ENCODE measurements at places on chromosomes 13 and 19. TPM values are rescaled to one million over a fixed set of nuclear protein-coding genes. Genes with fewer than 3 reads are reported as not detected.

The TNFSF11 gene
- polyA plus RNA-seq = not detected

The OR4F17 gene
- not detected for polyA plus RNA-seq

The LGALS7B gene
- not detected for polyA plus RNA-seq

GRCh38 chr13:113211774-113212173, 2.4 kb downstream of the CUL4A start:
- no peaks in the 10 kb centered on the region for H3K36me3 ChIP-seq
- peaks cover 23% of the 10 kb centered on the region for H3K4me1 ChIP-seq
- no peak overlapping the region for H3K4me3 ChIP-seq
- no peaks in the 10 kb centered on the region for H3K27me3 ChIP-seq
- H3K27ac ChIP-seq = no peak overlapping the region

DNA sequence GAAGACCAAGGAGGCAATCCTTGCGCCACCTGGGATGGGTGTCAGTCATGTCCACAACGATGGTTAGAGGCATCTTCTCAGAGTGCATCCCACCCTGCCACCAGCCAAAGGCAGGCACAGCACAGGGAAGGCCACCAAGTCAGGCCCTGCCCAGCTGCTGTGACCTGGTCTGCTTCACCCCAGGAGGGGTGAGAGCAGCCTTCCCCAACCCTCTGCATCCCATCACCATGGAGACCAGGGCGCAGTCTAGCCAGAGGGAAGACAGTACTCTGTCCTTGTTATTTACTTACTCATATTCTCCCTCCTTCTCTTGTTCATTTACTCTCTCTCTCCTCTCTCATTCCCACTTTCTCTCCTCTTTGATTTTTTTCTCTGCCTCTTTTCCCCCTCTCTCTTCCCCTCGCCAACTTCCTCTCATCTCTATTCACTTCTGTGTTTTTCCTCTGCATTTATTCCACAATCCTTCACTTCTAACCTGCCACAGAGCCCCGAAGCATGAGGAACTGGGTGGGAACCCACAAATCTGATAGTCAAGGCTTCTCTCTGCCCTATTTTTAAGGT, 749.4 kb downstream of the UQCRFS1 start:
- H3K27me3 ChIP-seq = no peaks in the 10 kb centered on the region
- H3K36me3 ChIP-seq = no peaks in the 10 kb centered on the region
- H3K4me1 ChIP-seq = peaks cover 4% of the 10 kb centered on the region
- H3K4me3 ChIP-seq = no peak overlapping the region
- H3K27ac ChIP-seq = no peak overlapping the region
- no peak for DNase-seq

GRCh38 chr13:65784088-65784816, 1445.9 kb downstream of the PCDH9 start:
- no peaks in the 10 kb centered on the region for H3K36me3 ChIP-seq
- H3K27me3 ChIP-seq = no peaks in the 10 kb centered on the region
- no peak overlapping the region for H3K4me3 ChIP-seq
- no peak for DNase-seq
- H3K4me1 ChIP-seq = no peaks in the 10 kb centered on the region

DNA sequence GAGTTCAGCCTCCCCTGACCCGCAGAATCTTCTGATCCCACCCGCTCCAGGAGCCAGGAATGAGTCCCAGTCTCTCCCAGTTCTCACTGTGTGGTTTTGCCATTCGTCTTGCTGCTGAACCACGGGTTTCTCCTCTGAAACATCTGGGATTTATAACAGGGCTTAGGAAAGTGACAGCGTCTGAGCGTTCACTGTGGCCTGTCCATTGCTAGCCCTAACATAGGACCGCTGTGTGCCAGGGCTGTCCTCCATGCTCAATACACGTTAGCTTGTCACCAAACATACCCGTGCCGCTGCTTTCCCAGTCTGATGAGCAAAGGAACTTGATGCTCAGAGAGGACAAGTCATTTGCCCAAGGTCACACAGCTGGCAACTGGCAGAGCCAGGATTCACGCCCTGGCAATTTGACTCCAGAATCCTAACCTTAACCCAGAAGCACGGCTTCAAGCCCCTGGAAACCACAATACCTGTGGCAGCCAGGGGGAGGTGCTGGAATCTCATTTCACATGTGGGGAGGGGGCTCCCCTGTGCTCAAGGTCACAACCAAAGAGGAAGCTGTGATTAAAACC, 1.1 kb upstream of the APOE start:
- peak overlapping the region; percentile 91 for H3K27ac ChIP-seq
- H3K27me3 ChIP-seq = no peaks in the 10 kb centered on the region
- H3K36me3 ChIP-seq = no peaks in the 10 kb centered on the region
- H3K4me3 ChIP-seq = no peak overlapping the region
- peak; percentile 31 for DNase-seq

DNA sequence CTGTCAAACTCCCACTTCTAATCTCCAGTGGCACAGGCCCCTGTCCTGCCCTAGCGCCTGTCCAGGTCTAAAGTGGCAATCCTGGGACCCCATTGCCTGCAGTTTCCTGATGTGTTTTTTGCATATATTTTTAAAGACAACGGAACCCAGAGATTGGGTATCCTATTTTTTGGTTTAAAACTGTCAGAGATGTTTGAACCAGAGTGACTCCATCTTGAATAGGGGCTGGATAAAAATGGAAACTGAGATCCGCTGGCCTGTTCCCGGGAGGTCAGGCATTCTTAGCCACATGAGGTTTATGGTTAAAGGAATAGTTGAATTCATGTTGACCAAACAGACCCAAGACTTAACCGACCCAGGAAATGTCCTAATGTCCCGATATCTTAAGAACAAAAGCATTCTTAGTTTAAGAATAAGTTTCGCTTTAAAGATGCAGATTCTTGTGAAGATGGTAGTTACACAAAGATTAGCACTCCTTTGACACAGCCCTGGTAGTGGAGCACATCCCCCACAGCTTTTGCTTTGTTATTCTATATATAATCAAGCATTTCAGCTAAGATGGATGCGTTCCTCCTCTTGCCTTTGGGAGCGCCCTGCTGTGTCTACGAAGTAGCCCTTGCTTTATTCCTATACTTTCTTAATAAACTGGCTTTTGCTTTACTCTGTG, 332.1 kb downstream of the UQCRFS1 start:
- no peak overlapping the region for H3K27ac ChIP-seq
- H3K36me3 ChIP-seq = no peaks in the 10 kb centered on the region
- H3K4me1 ChIP-seq = no peaks in the 10 kb centered on the region
- H3K27me3 ChIP-seq = peaks cover 3% of the 10 kb centered on the region
- H3K4me3 ChIP-seq = no peak overlapping the region
- DNase-seq = no peak

- no peak overlapping the region for H3K27ac ChIP-seq
- no peak for DNase-seq
- H3K27me3 ChIP-seq = no peaks in the 10 kb centered on the region
- no peak overlapping the region for H3K4me3 ChIP-seq
- no peaks in the 10 kb centered on the region for H3K36me3 ChIP-seq
Observed at GRCh38 chr13:98187155-98187964, 10.3 kb upstream of the RNF113B start.

DNA sequence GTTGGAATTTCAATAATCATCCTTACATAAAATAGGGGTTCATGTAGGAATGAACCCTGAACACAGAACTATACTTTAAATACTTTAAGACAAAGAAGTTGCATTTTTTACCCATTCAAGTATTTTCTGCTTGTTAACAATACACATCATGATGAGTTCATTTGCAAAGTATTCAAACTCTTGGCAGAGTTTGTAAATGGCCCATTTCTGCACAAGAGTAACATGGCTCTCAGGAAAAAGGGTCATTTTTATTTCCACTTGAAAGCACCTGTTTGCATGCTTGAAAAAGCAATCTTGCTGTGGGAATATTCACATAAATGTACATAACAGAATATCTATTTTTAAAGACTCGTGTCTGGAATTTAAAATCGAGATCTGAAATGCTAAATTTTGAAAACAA, 18.1 kb downstream of the ESD start:
- no peaks in the 10 kb centered on the region for H3K4me1 ChIP-seq
- no peak overlapping the region for H3K4me3 ChIP-seq
- no peaks in the 10 kb centered on the region for H3K27me3 ChIP-seq

DNA sequence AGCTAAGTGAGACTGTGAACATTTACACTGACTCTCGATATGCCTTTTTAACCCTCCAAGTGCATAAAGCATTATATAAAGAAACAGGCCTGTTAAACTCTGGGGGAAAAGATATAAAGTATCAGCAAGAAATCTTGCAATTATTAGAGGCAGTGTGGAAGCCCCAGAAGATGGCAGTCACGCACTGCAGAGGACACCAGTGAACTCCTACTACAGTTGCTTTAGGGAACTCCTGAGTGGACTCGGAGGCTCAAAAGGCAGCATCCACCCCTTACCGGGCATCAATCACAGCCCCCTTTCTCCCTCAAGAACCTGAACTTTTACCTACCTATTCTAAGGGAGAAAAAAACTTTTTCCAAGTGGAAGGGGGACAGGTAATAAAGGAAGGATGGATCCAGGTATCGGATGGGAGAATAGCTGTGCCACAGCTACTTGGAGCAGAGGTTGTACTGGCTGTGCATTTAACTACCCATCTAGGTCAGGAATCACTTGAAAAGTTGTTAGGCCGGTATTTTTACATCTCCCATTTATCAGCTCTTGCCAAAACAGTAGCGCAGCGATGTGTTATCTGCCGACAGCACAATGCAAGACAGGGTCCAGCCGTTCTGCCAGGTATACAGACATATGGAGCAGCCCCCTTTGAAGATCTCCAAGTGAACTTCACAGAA, 80.1 kb downstream of the ZNF486 start:
- H3K27me3 ChIP-seq = no peaks in the 10 kb centered on the region
- no peaks in the 10 kb centered on the region for H3K36me3 ChIP-seq
- peak; percentile 58 for DNase-seq
- H3K27ac ChIP-seq = peak overlapping the region; percentile 46
- H3K4me3 ChIP-seq = no peak overlapping the region

DNA sequence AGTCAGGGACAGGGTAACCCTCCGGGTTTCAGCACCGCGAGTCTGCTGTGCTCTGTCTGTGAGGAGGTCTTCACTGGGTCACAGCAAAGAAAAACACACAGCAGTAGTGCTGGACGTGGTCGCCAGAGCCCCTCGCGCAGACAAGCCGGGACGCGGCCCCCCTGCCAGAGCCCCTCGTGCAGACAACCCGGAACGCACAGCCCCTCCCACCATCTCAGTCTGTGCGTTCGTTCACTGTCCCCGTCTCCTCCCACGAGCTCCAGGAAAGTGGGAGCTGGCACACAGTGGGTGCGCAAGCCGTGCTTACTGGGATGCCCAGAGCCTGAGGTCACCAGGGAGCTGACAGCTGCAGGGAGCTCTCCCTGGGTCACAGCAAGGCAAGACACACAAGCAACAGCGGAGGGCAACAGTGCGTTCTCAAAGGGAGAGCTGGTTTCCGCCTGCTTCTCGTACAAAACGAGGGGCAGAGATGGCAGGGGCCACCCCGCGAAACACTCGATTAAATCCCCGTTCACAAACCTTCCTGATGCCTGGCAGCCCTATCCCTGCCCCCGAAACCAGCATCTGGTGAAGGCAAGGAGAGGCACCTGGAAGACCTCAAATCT, 3.2 kb upstream of the PLPP2 start:
- no peak overlapping the region for H3K4me3 ChIP-seq
- no peak for DNase-seq
- H3K4me1 ChIP-seq = peaks cover 24% of the 10 kb centered on the region

- H3K4me3 ChIP-seq = no peak overlapping the region
- DNase-seq = no peak
- H3K4me1 ChIP-seq = no peaks in the 10 kb centered on the region
- no peak overlapping the region for H3K27ac ChIP-seq
Observed at GRCh38 chr13:95035311-95036109, 265.7 kb downstream of the ABCC4 start.
